CD8-positive, alpha-beta memory T cell (primary cell): ENCODE measurements at places on chromosomes 2 and 18. TPM values are rescaled to one million over a fixed set of nuclear protein-coding genes. Genes with fewer than 3 reads are reported as not detected.
A peak's percentile ranks its signal among the peaks of the same experiment; 100 is the strongest.

GRCh38 chr2:46921676-46922448 is 6.3 kb upstream of the MCFD2 start:
- DNase-seq = no peak

DNA sequence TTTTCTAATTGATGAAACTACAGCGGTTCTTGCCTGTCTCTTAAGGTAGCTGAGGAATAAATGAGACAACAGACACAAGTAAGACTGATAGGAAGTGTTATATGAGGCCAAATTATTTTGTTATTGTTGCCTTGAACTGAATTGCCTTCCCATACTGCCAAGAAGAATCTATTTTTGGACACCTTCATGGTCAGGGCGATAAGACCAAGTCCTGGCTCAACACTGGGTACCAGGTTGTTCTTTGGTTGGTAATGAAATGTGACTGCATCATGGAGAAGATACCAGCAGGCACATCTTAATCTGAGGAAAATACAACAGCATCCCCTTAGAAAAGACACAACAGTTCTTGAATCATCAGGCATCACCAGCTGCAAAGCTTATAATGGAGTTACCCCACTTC is 23.7 kb downstream of the MSGN1 start:
- DNase-seq = no peak

- DNase-seq = no peak
Observed at GRCh38 chr2:160014227-160014626, 48.2 kb downstream of the PLA2R1 start.

GRCh38 chr2:101038455-101039255 is 36.6 kb downstream of the RPL31 start:
- no peak for DNase-seq

DNA sequence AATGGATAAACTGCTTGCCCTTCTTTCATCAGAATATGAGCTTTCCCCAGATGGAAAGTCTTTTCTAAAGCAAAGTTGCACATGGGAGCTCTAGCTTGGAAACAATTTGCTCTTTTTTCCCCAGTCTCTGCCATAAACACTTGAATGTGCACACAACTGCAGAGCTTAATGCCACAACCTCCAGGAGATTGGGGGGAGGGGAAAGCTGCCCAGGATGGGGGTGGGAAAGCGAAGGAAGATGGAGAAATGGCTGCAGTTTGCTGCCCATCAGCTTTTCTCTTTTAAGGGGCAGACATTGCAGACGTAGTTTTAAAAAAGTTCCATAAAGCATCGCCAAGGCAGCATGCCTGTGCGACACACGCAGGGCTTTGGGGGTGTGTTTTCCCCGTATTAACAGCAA is 1.5 kb downstream of the ACKR3 start:
- no peak for DNase-seq

DNA sequence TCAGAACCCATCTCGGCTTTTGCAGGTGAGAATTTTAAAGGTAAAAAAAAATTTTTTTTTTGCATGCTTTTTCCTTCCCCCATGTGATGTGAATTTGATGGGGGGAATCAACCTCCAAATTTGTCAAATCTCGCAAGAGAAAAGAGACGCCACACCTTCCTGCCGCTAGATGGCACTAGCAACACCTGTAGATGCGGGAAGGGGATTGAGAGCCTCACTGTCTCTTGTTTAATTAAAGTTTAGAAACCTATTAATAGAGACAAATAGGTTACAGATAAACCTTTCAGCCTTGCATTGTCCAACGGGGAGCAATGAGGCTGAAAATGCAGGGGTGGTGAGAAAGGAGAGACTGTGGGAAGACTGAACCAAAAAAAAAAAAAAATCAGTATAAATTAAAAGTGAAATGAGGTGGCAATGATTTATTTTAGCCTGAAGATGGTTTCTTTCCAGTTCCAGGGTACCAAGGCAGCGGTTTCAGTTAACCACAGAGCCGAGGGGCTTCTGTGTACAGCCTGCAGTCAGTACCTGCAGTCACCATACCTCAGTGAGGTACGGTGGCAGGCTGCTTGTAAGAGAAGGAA is 84.6 kb downstream of the NRP2 start:
- DNase-seq = no peak

DNA sequence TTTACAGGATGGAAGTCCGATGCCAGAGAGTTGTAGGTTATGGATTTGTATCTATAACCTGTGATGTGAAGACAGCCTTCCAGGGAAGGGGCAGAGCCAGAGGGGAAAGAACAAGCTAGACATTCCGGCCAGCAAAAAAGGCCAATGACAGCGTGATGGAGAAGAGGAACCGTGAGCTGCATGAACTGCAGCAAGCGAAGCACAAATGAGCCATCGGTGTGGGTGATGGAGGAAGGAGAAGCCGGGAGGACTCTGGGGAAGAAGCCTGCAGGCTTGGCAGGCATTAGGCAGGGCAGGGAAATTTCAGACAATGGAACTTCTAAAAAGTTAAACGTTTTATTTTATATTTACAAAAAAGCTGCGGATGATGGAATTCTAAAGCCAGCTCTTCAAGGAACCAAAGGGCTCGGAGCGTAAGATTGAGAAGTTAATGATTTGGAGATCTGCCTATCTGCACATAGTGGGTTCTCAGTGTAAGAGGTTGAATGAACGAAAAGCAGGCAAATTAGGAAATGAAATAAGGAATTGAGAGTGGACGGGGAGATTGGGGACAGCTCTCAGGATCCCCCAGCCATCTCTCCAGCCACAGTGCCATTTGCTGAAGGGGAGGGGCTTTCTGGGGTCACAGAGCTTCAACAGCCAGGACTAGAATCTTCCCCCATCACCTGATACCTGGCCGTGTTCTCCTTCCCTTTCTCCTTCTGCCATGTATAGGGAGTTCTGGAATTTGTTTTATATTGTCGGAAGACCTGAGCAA is 28.4 kb downstream of the NGEF start:
- DNase-seq = no peak

DNA sequence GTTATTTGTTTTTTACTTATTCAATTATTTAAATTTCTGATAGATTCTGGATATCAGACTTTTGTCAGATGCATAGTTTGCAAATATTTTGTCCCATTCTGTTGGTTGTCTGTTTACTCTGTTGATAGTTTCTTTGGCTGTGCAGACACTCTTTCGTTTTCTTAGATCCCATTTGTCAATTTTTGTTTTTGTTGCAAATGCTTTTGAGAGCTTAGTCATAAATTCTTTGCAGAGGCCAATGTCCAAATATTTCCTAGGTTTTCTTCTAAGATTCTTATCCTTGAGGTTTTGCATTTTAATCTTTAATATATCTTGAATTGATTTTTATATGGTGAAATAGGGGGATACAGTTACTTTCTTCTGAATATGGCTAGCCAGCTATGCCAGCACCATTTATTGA is 112.7 kb upstream of the SESTD1 start:
- DNase-seq = no peak

DNA sequence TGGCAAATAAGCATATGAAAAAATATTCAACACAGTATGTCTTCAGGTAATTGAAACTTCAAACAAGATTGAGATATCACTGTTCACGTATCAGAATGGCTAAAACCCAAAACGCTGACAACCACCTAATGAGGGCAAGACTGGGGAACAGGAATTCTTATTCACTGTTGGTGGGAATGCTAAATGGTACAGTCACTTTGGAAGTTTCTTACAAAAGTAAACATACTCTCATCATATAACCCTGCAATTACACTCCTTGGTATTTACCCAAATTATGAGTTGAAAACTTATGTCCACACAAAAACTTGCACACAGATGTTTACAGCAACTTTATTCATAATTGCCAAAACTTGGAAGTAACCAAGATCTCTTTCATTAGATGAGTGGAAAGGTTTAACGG is 30.1 kb downstream of the BUB1 start:
- no peak for DNase-seq

GRCh38 chr2:224574423-224575084 is 10.6 kb downstream of the CUL3 start:
- no peak for DNase-seq

DNA sequence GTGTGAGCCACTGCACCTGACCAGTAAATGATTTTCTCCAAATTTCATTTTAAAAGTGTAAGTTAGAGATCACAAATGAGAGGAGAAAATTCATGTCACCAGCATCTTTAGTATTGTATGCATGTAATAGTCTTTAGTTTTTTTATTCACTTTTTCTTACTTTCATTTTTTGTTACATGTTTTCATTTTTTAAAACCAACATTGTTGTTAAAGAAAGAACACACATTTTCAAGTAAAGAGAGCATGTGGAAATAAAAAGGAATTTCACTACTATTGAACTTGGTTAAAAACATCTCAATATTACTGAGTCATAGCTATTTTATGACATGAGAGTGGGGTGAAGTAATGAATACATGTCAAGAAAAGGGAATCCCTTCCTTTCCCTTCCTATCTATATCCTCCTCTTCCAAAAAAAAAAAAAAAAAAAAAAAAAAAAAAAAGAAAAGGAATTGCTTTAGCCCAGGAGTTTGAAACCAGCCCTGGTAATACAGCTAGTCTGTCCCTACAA is 29.1 kb upstream of the PMAIP1 start:
- no peak for DNase-seq

DNA sequence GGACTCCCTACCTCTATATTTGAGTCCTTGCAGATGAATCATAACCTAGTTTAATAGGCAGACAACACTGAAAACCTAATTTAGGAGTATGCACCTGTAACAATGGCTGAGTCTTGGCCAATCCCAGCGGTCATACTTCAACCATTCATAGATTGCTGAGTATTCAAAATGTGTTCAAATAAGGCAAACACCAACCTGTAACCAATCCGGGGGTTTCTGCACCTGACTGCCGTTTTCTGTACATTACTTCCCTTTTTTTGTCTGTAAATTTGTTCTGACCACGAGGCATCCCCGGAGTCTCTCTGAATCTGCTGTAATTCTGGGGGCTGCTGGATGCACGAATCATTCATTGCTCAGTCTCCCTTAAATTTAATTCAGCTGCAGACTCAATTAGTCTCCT is 338.6 kb downstream of the STK39 start:
- DNase-seq = no peak

GRCh38 chr2:126645211-126645618 is 10.7 kb upstream of the GYPC start:
- no peak for DNase-seq

- DNase-seq = no peak
Observed at GRCh38 chr18:54647176-54647575, 56.1 kb downstream of the DYNAP start.

DNA sequence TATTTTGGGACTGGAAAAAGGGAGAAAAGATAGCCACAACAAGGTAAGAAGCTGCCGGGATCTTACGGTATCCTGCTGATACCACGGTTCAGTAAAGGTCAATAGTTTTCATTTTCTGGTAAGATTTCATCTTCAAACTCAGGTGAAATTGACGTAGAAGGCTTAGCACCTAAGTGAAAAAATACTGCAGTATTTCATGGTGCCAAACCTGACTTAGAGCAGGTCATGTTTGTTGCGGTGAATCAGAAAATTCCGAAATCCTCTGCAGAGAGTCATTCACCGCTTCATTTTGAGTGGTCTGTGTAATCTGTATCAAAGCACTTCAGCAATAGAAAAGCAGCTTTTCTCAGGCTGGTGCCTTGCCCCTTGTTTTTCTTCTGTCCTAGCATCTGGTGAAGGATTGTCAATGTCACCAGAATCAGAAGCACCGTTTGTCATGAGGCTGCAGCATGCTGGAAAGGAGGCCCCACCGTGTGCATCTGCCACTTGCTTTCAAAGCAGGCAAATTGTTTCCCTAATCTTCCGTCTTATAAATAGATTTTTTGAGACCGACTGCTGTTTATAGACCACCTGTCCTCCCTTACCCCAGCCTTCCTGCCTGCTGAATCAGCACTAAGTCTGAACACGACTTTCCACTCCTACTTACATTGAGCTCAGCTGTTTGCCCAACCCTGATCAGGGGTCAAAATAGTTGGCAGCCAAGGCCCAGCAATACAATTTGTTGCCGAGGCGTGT is 156.3 kb downstream of the EML6 start:
- no peak for DNase-seq

DNA sequence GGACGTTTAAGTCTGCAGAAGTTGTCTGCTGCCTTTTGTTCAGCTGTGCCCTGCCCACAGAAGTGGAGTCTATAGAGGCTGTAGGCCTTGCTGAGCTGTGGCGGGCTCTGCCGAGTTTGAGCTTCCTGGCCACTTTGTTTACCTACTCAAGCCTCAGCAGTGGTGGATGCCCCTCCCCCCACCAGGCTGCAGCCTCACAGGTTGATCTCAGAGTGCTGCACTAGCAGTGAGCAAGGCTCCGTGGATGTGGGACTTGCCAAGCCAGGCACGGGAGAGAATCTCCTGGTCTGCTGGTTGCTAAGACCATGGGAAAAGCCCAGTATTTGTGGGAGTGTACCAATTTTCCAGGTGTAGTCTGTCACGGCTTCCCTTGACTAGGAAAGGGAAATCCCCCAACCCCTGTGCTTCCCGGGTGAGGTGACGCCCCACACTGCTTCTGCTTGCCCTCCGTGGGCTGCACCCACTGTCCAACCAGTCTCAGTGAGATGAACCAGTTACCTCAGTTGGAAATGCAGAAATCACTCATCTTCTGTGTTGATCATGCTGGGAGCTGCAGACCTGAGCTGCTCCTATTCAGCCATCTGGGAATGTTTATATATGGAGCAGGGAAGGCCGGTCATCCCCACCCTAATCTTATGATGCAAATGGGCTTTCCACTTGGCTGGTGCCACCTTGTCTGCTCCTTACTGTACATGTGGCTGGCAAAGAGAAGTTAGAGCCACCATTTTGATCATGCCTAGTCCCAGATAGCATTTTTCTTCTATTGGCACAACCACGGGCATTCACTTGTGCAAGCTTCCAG is 156.9 kb upstream of the ITGA6 start:
- DNase-seq = peak; percentile 51

- no peak for DNase-seq
Observed at GRCh38 chr2:206627632-206628031, 14.7 kb upstream of the FAM237A start.

GRCh38 chr2:176583607-176584006 is 314.4 kb downstream of the MTX2 start:
- DNase-seq = no peak

GRCh38 chr2:241048149-241048948 is 49.9 kb downstream of the SNED1 start:
- DNase-seq = no peak

DNA sequence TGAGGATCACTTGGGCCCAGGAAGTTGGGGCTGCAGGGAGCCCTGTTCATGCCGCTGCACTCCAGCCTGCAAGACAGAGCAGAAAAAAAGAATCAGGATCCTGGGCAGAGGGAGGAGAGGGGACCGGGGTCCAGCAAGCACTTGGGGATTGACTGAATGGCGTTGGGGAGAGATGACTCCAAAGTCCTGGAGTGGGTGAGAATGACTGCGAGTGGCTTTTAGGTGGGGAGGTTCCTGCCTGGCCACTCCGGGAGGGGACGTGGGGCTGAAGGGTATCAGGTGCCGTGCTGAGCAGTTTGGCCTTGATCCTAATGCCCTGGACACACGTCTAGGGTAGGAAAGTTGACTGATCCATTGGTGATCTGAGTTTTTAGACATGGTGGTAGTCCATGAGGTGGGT is 3.5 kb upstream of the NFATC1 start:
- DNase-seq = peak; percentile 35

- no peak for DNase-seq
Observed at GRCh38 chr2:143071185-143071876, 57.9 kb upstream of the ARHGAP15 start.

- DNase-seq = no peak
Observed at GRCh38 chr2:28668106-28668814, 83.4 kb upstream of the PPP1CB start.

The RAX gene
- polyA plus RNA-seq = not detected

The PER2 gene
- 4.3 TPM for polyA plus RNA-seq

The CRYGB gene
- polyA plus RNA-seq = not detected

The TEKT4 gene
- not detected for polyA plus RNA-seq

The ANKRD30BL gene
- not detected for polyA plus RNA-seq

The C1D gene
- polyA plus RNA-seq = 30.3 TPM

The IGFBP5 gene
- not detected for polyA plus RNA-seq

The DCC gene
- not detected for polyA plus RNA-seq

The CYP26B1 gene
- not detected for polyA plus RNA-seq

The IL18R1 gene
- 20.6 TPM for polyA plus RNA-seq

The CHST9 gene
- polyA plus RNA-seq = not detected
